ENCODE measurements at places on chromosomes 2 and 18.

DNA sequence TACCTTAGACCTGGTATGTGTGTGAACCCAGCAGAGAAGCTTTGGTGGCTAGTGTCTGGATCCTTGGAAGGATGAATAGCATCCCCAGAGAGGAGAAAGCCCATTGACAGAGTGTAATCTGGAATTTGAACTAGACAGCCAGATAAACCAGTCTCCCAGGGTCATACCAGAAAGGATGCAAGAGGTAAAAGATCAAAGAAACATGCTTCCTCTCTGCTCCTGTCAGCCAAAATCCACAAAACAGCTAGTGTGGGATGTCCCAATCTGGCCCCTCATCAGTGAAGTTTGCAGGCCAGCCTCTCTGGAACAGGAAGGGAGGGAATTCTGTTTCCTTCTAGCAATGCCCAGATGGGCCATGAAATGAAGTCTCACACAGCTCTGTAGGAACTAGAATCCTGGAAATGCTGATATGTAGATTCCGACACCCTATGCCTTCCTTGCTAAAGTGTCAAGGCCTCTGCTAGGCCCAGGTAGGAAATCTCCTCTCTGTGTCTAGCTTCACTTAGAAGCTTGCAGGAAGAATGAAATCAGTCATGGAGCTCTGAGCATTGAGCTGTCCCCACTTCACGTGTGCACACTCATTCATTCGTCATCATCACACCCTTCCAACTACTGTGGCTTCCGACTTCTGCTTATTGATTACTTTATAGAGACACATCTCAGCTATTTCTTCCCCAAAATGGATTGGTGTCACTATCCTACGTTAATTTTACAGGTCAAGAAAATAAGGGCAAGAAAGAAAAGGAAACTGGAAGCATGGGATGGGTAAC lies 38.0 kb downstream of the EVA1A start:
- DNase-seq, result no peak

DNA sequence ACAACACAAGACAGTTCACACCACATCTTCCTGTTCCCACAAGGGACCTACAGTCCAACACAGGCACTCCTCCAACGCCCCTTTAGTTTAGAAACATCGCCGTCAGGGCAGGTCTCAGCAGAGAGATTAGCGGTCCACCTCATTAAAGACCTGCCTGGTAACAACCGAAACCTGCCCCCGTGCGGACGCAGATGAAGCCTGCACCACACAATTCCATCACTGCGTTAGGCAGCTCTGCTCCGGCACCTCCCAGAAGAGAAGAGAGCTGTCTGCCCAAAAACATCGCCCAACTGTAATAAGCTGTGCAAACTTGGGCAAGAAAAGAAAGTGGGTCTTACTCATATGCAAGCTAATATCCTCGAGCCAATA lies 32.7 kb downstream of the ZNF516 start:
- no peak for DNase-seq

DNA sequence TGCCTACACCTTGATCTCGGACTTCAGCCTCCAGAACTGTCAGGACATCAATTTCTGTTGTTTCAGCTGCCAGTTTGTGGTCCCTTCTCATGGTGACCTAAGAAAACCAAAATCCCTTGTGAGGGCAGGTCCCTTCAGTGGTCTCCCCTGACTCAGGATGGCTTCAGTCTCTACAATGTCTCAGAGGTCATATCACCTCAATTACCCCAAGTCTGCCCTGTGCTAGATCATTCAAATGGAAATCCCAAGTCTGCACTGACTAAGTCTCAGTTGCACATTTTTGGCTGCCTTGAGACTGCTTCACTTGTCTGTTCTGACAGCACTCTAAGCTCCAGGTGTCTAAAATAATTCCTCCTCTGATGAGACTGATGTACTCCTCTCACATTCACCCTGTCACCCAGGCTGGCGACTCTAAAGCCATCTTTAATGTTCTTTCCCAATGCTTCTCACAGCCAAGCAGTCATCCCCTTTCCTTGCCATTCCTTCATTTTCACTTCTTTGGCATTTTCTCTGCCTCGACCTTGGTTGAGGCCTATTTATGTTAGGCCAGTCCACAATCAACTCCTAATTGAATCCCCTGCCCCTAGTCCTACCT lies 470.8 kb downstream of the DLGAP1 start:
- no peak for DNase-seq

DNA sequence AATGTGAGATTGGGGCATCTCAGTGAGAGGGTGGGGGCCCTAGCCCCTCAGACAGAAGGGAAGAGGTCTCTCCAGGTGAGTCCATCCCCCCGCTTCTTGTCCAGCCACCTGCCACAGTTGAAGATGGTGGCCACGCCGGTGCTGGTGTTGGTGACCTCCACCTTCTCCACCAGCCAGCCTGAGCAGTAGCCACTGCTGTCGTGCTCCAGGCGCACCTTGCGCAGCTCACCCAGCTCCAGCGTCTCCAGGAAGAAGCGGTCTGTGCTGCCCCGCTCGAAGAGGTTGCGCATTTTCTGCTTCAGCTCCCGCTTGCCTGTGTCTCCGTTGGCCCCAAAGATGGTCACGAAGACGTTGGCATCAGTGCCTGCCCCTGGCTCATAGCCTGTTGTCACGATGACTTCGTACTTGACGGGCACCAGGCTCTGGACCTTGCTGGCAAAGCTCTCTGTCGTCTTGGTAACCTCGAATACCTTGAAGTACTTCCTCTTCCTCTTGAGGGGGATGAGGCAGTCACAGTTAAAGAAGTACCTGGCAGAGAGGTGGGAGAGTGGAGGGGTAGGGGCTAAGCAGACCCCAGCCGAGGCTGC lies 179.5 kb downstream of the LOXHD1 start:
- DNase-seq, result no peak

- DNase-seq, result no peak
Observed at GRCh38 chr2:36857713-36858112, 108.6 kb downstream of the STRN start.

DNA sequence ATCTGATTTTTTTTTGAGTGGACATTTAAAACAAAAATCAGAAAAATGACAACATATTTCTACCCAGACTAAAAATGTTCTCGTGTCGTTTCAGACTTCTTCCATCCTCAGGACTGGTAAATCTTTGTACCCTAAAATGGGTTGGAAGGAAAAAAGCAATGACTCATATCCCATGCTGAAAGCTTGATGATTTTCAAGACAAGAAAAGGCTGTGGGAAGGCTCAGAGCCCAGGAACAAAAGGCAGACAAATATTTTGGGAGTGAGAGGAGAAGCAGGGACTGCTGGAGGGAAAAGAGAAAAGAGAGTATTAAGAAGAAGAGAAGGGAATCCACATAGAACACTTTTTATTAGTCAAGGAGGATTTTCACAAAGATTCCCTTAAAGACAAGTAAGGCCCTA lies 77.1 kb upstream of the CTAGE1 start:
- DNase-seq, result no peak
